ENCODE measurements at places on chromosomes 7 and 10.

GRCh38 chr10:113739031-113739430 is 12.5 kb upstream of the PLEKHS1 start:
- no peak for DNase-seq

GRCh38 chr10:22791665-22792064 is 77.3 kb upstream of the PIP4K2A start:
- DNase-seq: no peak

GRCh38 chr7:91929463-91929862 is 11.2 kb upstream of the AKAP9 start:
- no peak for DNase-seq

GRCh38 chr7:80601999-80602398 is 36.4 kb upstream of the CD36 start:
- no peak for DNase-seq

DNA sequence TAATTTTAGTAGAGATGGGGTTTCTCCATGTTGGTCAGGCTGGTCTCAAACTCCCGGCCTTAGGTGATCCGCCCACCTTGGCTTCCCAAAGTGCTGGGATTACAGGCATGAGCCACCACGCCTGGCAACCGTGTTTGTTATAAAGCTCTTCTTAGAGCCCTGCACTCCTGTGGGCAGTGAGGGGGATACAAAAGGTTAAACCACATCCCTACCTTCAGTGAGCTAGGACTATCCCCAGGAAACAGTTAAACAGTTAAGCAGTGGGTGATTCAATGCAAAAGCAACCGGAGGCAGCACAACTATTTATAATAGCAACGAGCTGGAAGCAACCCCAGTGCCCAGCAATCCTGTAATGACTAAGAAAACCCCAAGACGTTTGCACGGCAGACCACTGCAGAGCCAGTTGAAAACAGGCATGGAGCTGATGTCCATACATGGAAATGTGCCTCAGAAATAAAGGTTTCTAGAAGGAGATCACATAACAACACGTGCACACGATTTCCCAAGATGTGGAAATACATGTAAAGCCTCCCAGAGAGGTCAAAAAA is 107.2 kb upstream of the LYZL2 start:
- no peak for DNase-seq

GRCh38 chr10:23337616-23338015 is 7.0 kb downstream of the C10orf67 start:
- no peak for DNase-seq

DNA sequence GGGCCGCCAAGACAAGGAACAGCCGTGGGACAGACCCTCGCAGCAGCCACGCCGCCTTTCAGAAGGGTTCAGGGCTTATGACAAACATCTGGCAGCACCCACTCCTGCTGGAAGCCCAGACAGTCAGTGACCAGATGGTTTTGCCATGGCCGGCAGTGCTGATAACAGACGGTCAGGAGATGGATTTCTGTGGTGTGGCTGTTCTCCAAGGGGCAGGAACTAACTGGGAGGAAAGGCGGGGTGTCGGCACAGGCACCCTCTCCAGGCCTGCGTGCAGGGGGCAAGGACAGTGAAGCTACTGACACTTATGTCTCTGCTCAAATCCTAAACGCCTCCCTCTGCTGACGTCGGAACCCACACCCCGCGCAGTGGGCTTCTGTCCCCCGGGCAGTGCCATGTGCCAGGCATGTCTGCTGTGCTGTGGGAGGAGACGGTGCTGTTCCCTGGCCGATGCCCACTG is 416.1 kb downstream of the DNAJB6 start:
- no peak for DNase-seq

GRCh38 chr10:14036233-14036632 is 294.5 kb downstream of the FRMD4A start:
- no peak for DNase-seq

DNA sequence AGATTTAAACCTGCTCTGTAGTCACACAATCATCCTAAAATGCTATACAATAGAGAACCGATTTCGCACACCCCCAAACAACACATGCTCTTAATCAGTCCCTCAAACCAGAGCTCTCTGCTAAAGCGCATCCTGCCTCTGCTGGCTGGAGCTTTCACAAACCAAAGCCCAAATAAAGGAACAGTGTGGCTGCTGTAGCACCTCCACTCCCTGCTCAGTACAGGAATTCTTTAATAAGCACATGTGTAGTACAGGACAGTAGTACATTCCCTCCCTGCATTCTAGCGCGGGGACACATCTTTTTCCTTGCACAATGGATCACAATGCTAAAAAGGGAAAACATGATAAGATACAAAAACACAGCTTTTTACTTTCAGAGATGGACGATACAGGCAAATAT is 684.6 kb downstream of the MAGI2 start:
- DNase-seq: no peak

GRCh38 chr7:43303740-43304241 is 191.3 kb downstream of the HECW1 start:
- no peak for DNase-seq

GRCh38 chr10:78300526-78300925 is 266.9 kb downstream of the RPS24 start:
- DNase-seq: no peak

DNA sequence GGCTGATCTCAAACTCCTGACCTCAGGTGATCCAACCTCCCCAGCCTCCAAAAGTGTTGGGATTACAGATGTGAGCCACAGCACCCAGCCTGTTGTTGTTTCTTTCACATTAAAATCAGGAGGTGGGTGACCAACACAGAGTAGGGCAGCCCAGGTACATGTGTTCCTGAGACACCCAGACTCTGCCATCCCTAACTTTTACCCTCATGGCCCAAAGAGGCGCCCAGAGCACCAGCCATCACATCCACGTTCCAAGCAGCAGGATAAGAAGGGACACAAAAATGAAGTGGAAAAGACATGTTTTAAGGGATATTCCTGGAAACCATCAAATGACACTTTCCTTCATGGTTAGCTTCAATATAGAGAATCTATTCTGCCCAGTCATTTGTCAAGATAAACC is 159.6 kb upstream of the KLF6 start:
- no peak for DNase-seq

GRCh38 chr7:44145479-44145968 is 4.4 kb upstream of the MYL7 start:
- peak; percentile 43 for DNase-seq

DNA sequence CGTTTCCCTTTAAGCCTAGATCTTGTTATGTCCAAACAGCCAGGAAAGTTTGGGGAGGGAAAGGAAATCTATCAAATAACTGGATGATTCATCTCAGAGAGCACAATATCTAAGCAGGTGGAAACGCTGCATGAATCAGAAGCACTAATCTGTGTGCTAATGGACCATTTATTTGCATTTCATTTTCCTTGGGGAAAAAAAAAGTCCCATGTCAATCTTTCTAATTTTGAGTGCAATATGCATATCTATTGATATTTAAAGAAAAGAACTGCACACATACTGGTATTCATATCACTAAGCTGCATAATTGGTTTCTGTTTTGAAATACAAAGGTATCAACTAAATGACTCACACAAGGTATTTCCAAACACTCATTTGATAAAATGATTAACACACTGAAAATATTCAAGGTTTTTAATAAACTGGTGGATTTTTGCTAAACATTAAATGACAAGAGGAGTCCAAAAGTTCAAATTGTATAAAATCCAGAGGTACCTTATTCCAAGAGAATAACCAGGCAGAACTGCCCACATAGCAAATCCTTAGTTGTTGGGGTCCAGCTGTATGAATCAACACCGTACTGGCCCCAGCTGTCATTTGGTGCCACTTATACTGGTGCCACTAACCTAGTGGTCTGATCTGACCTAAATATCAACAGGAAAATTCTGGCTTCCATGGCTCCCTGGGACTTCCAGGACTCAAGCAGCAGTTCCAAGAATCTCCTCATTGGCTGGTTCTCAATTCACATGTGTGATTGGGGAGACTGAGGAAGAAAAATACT is 122.2 kb upstream of the SP4 start:
- no peak for DNase-seq

- DNase-seq: no peak
Observed at GRCh38 chr7:158277219-158278141, 310.1 kb downstream of the PTPRN2 start.

DNA sequence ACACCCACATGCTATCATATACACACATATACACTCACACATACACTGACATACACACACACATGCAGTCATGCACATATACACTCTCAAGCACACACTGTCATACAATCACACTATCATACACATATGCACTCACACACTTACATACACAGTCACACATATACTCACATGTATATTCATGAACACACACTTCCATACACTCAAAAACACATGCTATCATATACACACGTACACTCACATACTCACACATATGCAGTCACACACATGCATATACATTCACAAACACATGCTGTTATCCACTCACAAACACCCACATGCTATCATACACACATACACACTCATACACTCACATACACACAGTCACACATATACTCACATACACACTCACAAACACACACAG is 71.0 kb upstream of the PLXNA4 start:
- no peak for DNase-seq

DNA sequence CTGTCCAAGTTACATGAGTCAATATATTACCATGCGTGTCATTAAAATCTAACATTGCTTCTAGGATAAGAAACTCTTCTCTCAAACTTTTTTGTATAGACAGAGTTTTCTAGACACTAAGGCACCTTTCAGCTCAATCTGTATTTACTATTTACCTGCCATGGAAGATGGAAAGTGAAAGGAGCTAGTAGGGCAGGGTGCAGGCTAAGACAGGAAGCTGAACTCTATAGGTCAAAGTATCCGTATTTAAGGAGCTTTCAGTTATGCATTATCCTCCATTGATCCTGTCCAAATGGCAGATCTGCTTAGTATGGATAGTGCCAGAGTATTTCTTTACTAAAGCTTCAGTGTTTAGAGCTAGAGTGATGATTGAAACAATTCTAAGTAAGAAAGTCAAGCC is 612.8 kb downstream of the IPMK start:
- no peak for DNase-seq

GRCh38 chr10:103231047-103231551 is 14.6 kb upstream of the RPEL1 start:
- DNase-seq: no peak

GRCh38 chr7:80940539-80941207 is 21.8 kb upstream of the SEMA3C start:
- DNase-seq: no peak

DNA sequence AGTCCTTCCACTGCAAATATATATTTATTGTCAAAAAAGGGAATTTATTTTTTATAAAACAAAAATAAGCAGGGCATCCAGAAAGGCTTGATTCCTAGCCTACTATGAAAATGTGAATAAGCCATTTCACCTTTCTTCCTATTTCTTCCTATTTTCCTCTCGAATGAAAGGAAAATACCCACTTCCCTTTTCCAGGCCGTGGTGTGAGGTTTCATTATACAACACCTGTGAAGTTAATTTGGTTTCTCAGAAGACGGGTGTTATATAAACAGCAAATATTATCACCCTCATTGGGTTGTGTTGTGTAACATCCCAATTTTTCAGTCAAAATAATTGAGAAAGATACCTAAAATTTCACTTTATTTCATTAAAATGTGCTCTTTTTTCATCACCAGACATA is 214.3 kb downstream of the DGKB start:
- DNase-seq: no peak

DNA sequence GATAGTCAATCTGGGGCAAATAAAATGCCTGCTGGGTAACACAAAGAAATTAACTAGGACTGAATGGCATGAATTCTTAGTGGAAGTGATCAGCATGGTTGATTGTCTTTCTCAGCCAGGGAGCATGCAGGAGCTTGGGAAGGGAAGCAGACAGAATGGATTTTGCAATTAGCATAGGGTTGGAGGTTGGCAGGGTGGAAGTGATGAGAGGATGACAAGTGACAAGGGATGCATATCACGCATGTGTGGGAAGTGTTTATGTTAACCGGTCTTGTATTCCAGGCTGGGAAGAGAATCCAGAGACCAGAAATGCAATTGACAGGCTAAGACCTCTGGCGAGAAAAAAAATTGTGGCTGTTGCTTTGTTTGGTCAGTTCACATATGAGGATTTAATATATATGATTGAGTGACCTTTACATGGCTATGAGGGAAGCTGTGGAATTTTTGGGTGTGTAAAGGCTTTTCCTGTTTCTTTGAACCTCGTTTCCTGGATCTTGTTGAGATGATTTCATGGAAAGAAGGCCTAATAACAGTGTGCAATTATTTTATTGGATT is 8.3 kb downstream of the MDFIC start:
- no peak for DNase-seq

DNA sequence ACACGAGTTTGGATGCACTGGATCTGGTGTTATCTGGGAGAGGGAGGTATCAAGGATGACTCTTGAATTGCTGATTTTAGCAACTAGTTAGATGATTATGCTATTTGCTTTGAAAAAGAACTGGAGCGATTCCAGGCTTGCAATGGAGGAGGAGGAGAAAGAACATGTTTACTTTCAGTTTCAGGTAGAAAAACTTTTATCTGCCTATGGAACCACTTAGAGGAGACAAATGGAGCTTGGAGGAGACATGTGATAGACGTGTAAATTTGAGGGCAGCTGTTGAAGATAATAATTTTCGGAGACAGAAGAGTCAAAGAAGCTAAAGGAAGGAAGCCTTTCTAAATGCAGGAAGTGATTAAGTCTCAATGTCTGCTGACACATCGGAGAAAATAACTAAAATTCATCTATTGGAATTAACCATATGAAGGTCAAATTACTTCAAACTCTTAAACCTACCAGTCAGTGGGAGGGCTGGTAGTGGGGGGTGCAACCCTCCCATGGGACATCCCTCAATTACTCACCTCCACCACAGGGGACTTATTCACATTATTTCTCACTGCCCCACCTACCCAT is 56.4 kb upstream of the GNAI1 start:
- no peak for DNase-seq

DNA sequence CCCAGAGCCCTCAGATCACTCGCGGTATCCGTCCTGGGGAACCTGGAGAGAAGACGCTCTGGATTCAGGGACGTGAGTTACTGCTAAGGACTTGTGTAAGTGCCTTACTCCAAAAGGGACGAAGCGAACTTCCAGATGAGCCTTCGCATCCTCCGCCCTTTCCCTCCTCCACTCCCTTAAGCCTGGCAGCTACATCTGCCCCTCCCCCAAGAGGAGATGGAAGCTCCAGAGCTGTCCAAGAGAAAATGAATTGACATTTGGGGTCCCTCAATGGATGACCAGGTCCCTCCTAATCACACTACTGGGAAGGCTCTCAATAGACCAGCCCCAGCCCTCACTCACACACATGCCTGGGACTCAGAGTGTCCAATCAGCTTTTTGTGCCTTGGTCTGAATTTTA is 31.3 kb upstream of the GDF10 start:
- no peak for DNase-seq
